ENCODE measurements at places on chromosomes 2 and 18. TPM values are rescaled to one million over a fixed set of nuclear protein-coding genes. Genes with fewer than 3 reads are reported as not detected.

The CFAP65 gene
- not detected for total RNA-seq

The GAL3ST2 gene
- 311 TPM for total RNA-seq

The SIX2 gene
- total RNA-seq, result 2.6 TPM

The LGALSL gene
- 8.8 TPM for total RNA-seq

The TUBB8B gene
- not detected for total RNA-seq

The AQP12A gene
- total RNA-seq, result not detected

The NEURL3 gene
- total RNA-seq, result not detected

The FLACC1 gene
- total RNA-seq, result 21.6 TPM

DNA sequence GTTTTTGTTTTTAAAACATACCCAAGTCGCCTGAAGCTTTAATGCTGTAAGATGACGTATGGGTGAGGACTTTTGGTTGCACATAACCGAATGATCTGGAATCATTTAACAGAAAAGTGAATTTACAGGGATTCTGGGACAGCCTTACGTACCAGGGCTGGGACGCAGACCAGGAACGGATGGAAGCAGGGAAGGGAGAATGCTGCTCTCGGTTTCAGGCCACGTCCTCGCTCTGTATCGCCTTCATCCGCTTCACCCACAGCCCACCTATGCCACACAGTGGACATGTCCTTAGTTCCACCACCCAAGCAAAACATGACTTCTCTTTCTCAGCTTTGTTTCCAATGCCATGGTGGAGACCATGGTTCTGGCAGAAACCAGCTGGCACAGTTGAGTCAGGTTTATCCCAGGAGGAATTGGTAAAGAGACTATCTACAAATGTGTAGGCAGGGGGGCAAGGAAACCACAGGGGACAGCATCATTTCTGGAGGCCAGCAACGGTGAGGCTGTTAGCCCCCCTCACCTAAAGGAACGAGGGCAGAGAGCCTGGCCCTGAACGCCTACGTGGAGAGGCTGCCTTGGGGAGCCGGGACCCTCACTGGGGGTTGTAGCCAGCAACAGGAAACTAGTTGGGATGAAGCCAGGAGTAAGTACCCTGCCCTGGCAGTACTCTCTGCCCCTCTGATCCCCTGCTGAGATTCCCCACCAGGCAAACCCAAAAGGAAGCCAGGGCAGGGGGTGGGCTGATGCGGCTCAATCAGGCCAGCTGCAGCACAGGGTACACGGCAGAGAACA lies 132.5 kb downstream of the NDUFA10 start:
- no peaks in the 10 kb centered on the region for H3K36me3 ChIP-seq
- H3K4me3 ChIP-seq, result no peak overlapping the region
- H3K27me3 ChIP-seq, result no peaks in the 10 kb centered on the region
- no peak overlapping the region for H3K27ac ChIP-seq
- DNase-seq, result peak; percentile 7

DNA sequence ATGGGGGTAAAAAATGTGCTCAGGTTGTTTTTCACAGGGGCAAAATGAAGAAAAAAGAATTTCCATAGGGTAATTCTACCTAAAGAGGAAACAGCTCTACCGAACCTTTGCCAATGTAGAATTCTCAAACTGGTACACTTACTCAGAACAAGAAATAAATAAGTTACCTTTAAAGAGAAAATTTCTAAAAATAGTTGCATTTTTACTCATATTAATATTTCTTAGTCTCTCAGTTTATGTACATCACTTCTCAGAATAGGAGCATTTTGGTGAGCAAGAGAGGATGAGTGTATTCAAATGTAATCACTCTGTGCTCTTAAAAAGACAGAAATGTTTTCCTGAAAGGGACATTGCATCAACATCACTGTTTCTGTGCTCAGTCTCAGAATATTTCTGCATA lies 574.7 kb upstream of the SLC8A1 start:
- H3K4me1 ChIP-seq, result no peaks in the 10 kb centered on the region
- no peaks in the 10 kb centered on the region for H3K27me3 ChIP-seq
- no peak for DNase-seq

DNA sequence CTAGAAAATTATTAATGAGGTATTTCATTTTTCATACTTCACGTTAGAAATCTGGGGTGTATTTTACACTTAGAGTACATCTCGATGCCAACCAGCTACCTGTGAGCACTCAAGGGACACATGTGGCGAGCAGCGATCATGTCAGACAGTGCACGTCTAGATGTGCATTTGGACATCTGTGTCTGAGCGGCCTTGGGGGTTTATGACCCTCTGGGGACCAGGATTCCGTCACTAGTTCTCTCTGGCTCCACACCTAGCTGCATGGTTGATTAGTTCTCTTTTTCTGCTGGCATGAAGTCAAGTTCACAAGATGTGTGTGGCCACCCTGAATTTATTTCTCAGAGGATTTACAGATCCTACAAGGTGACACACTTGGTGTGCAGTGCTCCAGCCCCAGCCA lies 192.2 kb downstream of the TSN start:
- no peaks in the 10 kb centered on the region for H3K4me1 ChIP-seq
- peaks cover 13% of the 10 kb centered on the region for H3K27me3 ChIP-seq
- H3K36me3 ChIP-seq, result no peaks in the 10 kb centered on the region
- H3K27ac ChIP-seq, result no peak overlapping the region
- DNase-seq, result no peak
- H3K4me3 ChIP-seq, result no peak overlapping the region

GRCh38 chr18:70428439-70428838 lies 139.6 kb downstream of the SOCS6 start:
- no peaks in the 10 kb centered on the region for H3K27me3 ChIP-seq
- DNase-seq, result no peak
- peaks cover 21% of the 10 kb centered on the region for H3K4me1 ChIP-seq
- peak overlapping the region; percentile 51 for H3K27ac ChIP-seq
- H3K36me3 ChIP-seq, result no peaks in the 10 kb centered on the region

GRCh38 chr2:26702025-26702424 lies 9.5 kb downstream of the KCNK3 start:
- no peak for DNase-seq
- peaks cover 8% of the 10 kb centered on the region for H3K4me1 ChIP-seq
- no peak overlapping the region for H3K4me3 ChIP-seq

- H3K36me3 ChIP-seq, result no peaks in the 10 kb centered on the region
- H3K4me3 ChIP-seq, result no peak overlapping the region
- DNase-seq, result no peak
- no peaks in the 10 kb centered on the region for H3K27me3 ChIP-seq
- peaks cover 26% of the 10 kb centered on the region for H3K4me1 ChIP-seq
Measured at GRCh38 chr2:238306672-238306998, 13.7 kb upstream of the TRAF3IP1 start.

GRCh38 chr2:225590932-225591331 lies 191.4 kb downstream of the NYAP2 start:
- DNase-seq, result no peak
- H3K27ac ChIP-seq, result no peak overlapping the region
- no peaks in the 10 kb centered on the region for H3K36me3 ChIP-seq
- no peaks in the 10 kb centered on the region for H3K4me1 ChIP-seq
- H3K4me3 ChIP-seq, result no peak overlapping the region
- H3K27me3 ChIP-seq, result no peaks in the 10 kb centered on the region

- no peak overlapping the region for H3K27ac ChIP-seq
- no peaks in the 10 kb centered on the region for H3K27me3 ChIP-seq
Measured at GRCh38 chr2:71562518-71562917, 109.2 kb downstream of the DYSF start.

- no peak overlapping the region for H3K27ac ChIP-seq
- no peaks in the 10 kb centered on the region for H3K27me3 ChIP-seq
- H3K4me3 ChIP-seq, result no peak overlapping the region
- DNase-seq, result no peak
Measured at GRCh38 chr2:184577056-184577455, 21.3 kb upstream of the ZNF804A start.

- no peaks in the 10 kb centered on the region for H3K36me3 ChIP-seq
- no peak overlapping the region for H3K4me3 ChIP-seq
- H3K27ac ChIP-seq, result no peak overlapping the region
- H3K4me1 ChIP-seq, result no peaks in the 10 kb centered on the region
- H3K27me3 ChIP-seq, result no peaks in the 10 kb centered on the region
Measured at GRCh38 chr2:228377533-228377932, 196.0 kb upstream of the SPHKAP start.

DNA sequence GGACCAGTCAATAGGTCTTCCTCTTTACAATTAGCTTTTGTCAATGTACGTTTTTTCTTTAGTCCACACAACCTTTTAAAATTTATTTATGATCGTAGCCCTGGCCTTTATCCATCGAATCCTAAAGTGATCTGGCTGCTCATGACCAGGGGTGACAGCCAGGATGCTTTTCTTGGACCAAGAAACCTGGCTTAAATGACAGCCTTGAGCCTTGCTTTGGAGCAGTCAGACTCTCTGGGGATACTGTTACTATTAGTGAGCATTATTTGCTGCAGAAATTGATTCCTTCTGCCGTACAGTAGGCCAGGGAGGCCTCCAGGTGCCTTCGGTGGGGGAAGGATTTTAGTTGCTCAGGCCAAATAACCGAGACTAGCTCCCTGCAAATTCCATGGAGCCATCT lies 70.2 kb downstream of the AGAP1 start:
- H3K27me3 ChIP-seq, result no peaks in the 10 kb centered on the region
- no peak overlapping the region for H3K27ac ChIP-seq
- no peak for DNase-seq
- H3K4me1 ChIP-seq, result no peaks in the 10 kb centered on the region

DNA sequence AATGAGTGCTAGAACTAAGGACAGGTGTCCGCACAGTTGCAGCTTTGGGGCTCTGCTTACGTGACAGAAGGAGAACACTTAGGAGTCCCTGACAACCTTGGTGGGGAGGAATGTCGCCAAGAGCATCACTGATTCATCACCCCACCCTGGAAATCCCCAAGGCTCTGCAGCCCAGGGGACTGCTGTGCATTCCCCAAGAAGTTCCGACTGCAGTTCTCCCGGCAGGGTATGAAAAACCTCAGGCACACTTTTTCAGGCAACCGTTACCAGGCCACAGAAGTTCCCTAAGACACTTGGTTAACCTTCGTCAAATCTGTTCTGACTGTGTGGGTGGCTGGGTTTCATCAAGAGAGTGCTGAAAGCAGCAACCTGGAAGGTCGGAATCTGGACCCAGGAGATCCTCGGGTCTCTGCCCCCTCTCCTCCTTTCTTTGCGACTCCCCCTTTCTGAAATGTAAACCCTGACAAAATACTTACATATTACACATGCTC lies 192.1 kb upstream of the CXCR4 start:
- H3K4me3 ChIP-seq, result no peak overlapping the region
- DNase-seq, result no peak
- no peak overlapping the region for H3K27ac ChIP-seq
- peaks cover 17% of the 10 kb centered on the region for H3K4me1 ChIP-seq

DNA sequence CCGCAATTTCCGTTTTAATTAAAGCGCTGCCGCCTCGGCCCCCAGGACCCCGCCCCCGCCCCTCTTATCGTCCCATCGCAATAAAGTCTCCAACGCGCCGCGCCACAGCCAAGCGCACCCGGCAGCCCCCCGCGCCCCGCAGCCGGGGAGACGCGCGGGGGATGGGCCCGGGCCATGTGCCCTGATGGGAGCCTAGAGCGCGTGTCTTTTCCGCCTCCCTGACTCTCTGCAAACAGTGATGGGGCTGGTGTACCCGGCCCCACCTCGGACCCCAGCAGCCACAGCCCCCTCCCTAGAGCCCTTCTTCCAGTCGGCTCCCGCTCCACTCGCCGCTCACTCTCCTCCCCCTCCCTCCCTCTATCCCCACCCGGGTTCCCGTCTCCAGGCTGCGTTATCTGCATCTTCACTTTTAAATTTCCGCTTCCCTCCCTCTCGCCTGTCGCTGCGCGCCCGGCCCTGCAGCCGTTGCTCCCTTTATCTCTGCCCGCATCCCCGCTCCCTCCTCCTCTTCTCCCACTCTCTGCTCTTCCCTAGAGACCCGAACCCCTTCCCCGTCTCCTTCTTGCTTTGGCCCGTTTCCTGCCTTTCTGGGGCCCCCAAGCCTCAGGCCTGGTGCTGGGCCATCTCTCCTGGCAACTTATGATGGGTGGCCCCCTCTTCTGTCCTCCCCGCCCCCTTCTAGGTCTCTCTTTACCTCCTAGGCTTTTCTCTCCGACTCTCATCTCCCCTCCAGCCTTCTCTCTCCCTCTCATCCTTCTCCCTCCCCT lies 524 bp upstream of the FEV start:
- peak overlapping the region; percentile 9 for H3K4me3 ChIP-seq
- peaks cover 99% of the 10 kb centered on the region for H3K27me3 ChIP-seq
- H3K4me1 ChIP-seq, result peaks cover 50% of the 10 kb centered on the region
- H3K36me3 ChIP-seq, result no peaks in the 10 kb centered on the region

DNA sequence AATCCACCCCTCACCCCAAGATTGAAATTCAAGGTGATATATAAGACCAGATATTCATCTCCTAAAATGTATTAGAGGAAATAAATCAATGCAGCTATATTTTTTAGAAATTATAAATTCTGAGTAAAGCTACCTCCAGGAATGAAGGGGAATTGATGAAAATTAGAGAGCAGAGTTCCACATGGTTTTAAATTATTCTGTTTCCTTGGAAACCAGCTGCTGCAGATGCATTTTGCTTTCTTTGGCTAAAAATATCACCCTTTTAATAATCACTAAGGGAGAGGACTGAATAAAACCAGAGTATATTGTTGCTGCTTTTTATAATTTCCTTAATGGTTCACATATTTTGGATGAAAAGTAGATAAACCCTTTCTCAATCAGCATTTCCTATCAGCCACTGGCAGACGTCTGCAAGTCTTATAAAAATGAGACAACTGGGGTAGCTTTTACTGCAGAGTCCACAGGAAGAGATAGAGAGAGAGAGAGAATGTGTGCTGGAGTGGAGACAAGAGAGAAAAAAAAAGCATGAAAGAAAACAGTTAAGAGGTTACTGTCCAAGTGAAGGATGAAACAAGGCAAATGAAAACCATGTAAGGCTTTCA lies 2.0 kb downstream of the CSRNP3 start:
- H3K4me3 ChIP-seq, result no peak overlapping the region
- no peak for DNase-seq
- H3K27ac ChIP-seq, result no peak overlapping the region

DNA sequence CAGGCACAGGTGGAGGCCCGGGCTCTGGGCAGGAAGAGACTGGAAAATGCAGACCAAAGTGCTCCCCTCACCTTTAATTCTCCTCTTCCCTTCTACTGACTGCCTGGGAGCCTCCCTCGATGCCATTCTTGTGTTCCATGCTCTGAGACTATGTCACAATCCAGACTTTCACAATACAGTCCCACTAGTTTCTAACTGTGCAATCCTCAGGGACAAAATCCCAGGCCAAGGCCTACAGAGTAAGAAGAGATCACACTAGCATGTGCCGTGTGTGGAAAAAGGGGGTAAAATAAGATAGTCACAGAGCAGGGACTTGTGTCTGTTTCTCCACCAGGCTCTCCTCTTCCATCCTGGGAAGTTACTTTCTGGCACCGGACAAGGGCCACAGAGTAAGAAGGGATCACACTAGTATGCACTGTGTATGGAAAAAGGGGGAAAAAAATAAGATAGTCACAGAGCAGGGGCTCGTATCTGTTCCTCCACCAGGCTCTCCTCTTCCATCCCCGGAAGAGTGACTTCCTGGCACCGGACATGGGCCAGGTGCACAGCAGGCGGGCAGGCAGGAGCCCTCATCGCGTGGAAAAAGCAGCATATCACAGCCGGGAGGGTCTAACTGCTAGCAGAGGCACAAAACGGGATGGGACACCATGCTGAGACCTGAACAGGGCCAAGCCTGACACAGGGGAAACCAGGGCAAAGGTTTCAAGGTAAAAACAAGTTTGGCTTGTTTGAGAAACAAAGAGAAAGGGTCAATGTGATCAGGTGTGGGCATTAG lies 9.6 kb downstream of the CYB5A start:
- H3K27me3 ChIP-seq, result no peaks in the 10 kb centered on the region
- H3K4me3 ChIP-seq, result peak overlapping the region; percentile 20
- peak overlapping the region; percentile 63 for H3K27ac ChIP-seq
- DNase-seq, result peak; percentile 74

All from stomach (tissue), 19 donors.